DMS153 (cell line): ENCODE measurements at places on chromosomes 7 and 10.

DNA sequence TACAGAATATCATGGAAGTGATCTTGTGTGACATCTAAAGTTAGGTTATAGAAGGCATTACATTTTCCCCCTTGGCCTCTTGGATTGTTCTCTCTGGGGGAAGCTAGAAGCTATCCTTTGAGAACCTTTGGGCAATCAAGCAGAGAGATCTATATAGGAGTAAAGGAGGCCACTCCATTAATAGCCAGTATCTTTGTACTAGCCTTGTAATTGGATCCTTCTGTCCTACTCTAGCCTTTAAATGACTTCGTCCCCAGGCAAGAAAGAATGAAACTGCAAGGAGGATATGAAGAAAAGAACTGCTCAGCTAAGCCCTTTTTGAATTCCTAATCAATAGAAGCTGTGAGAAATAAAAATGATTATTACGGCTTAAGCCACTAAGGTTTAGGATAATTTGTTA lies 230.9 kb downstream of the AGMO start:
- no peak for DNase-seq

- DNase-seq = no peak
These were observed 191.6 kb downstream of the LSM5 start for GRCh38 chr7:32298408-32299132.

DNA sequence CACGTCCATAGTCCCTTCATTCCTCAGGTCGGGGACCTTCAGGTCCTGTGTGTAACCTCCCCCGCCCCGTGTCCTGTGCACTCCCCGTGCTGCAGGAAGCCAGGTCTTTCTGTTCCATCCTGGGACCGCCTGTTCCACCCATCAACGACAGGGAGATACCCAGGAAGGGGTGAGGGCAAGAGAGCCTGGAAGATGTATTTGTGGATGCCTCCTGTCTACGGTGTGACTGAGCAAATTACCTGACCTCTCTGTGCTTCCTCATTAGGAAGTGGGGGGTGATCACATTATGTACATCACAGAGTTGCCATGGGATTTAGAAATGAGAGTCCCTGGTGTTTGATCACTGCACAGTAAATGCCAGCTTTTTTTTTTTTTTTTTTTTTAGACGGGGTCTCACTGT lies 46.3 kb downstream of the GRID2IP start:
- DNase-seq = no peak

- DNase-seq = no peak
These were observed 9.7 kb downstream of the SP8 start for GRCh38 chr7:20776942-20777341.

- no peak for DNase-seq
These were observed 84.0 kb downstream of the CYTH3 start for GRCh38 chr7:6188389-6188788.
